Endothelial cell of umbilical vein (primary cell): ENCODE measurements at places on chromosomes 12 and 14. TPM values are rescaled to one million over a fixed set of nuclear protein-coding genes. Genes with fewer than 3 reads are reported as not detected.

NKX2-1 gene
- not detected in 2 replicates for total RNA-seq

AQP6 gene
- not detected in 2 replicates for total RNA-seq

SLC4A8 gene
- 7.1 and 9.7 TPM in 2 replicates for total RNA-seq

DYRK4 gene
- 38.7 and 47.0 TPM in 2 replicates for total RNA-seq

ASCL1 gene
- not detected in 2 replicates for total RNA-seq

KRT75 gene
- total RNA-seq: not detected in 2 replicates

CNTN1 gene
- 0.07 TPM in 1 of 2 replicates, not detected in the other for total RNA-seq

RTL1 gene
- not detected in 2 replicates for total RNA-seq

OVCH1 gene
- not detected in 2 replicates for total RNA-seq

SLC15A4 gene
- total RNA-seq: 24.5 and 24.6 TPM in 2 replicates
